ENCODE measurements at places on chromosomes 12 and 14.
A peak's percentile ranks its signal among the peaks of the same experiment; 100 is the strongest.

GRCh38 chr14:71206123-71206522, 298.9 kb downstream of the PCNX1 start:
- no peak for DNase-seq

DNA sequence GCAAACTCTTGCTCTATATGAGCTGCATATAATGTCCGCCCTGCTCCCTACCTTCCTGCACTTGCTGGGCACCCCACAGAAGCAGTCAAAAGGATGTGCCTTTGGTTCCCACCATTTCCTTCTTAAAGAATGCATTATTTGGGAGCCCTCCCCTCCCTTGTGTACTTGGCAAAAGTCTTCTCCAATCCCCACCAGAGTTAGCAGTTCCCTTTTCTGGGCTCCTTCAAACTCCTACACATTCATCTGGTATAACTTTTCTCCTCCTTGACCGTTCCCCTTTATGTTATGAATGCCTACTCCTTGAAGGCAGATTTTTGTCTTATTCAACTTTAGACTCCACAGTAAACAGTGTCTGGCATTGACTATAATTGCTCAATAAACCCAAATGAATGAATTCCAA, 27.8 kb downstream of the AREL1 start:
- DNase-seq = no peak

GRCh38 chr12:118714500-118714899, 266.8 kb upstream of the SRRM4 start:
- DNase-seq = no peak

DNA sequence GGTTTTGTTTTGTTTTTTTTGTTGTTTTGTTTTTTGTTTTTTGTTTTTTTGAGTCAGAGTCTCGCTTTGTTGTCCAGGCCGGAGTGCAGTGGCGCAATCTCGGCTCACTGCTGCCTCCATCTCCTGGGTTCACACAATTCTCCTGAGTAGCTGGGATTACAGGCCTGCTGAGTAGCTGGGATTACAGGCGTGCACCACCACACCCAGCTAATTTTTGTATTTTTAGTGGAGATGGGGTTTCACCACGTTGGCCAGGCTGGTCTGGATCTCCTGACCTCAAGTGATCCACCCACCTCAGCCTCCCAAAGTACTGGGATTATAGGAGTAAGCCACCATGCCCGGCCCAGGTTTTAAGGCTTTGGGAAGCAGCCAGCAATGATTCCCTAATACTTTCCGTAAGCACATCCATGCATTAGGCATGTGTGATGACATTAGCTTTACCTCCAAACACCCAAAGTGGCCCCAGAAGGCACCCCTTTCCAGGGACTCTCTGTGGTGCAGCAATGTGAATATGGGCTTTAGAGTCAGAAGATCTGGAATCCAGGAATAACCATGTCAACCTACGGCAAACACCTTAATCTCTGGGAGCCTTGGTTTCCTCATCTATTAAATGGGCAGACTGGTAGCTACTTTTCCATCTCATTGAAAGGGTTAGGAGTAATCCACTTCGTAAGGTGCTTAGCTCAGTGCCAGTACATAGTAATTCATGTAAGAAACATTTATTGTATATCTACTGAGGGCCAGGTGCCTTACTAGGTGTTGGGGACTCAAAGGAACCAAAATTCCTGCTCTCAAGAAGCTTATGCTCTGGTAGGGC, 152.9 kb downstream of the ZFP36L1 start:
- DNase-seq = no peak

GRCh38 chr12:124720681-124721500, 142.8 kb downstream of the SCARB1 start:
- DNase-seq = peak; percentile 46

DNA sequence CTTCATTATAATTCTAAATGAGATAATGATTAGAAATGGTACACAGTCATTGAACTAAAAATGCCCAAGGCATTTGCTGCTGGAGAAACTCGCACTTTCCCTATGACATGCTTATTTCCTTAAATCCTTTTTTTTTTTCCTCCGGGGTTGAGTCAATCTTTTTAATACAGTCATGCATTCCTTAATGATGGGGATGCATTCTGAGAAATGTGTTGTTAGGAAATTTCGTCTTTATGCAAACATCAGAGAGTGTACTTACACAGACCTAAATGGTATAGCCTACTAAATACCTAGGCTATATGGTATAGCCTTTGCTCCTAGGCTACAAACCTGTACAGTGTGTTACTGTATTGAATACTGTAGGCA, 29.8 kb upstream of the DACT1 start:
- peak; percentile 61 for DNase-seq

DNA sequence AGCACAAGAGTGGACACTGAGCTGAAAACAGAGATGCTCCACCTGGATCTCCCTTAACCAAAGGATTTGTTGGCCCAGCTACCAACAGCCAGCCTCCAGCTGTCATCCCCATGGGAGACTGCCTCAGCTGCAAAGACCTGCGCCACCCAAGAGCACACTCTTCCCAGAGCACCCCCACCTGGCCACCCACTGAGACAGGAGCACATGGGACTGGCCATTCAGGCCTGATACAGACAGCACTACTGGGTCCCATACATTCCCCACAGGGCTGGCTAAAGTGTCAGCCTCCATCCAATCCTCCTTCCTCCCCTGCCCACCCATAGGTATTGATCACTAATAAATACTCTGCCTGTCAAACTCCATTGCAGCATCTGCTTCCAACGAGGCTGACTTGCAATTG, 241.5 kb downstream of the BCL11B start:
- DNase-seq = no peak

DNA sequence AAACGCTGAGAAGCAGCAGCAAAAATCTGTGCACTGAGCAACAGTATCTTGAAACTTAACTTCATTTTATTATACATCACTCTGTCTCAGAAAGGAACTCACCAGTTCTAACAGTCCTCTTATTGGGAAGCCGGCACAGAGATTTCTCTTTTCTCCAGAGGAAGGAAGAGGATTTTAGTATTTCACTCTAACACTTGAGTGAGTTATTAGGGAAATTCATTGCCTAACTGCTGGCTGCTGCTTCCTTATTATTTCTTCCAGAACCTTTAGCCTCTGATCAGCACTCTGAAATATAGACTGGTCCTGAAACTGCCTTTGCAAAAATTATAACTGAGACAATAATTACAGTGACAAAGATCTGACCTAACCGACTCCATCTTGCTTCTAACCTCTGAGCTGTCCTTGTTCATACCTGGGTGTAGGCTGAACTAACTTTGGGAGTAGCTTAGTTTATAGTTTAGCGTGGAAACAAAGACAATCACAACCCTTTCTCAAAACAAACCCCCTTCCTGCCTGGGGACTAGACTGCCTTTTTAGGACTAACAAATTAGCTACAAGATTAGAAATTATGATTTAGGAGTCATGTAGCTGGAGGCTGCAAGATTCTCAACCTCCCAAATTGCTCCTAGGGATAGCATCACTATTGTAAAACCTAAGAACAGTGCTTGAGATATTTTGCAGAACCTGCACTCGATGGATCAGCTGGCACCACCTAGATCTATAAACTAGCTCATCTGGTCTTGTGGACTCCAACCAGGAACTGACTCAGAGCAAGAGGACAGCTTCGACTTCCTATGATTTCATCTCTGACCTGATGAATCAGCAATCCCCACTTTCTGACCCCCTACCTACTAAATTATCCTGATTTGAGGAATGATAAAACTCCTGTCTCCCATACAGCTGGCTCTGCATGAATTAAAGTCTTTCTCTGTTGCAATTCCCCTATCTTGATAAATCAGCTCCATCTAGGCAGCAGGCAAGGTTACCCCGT, 117.5 kb downstream of the DYRK2 start:
- DNase-seq = peak; percentile 79

GRCh38 chr12:3604748-3605586, 114.0 kb downstream of the PRMT8 start:
- no peak for DNase-seq

DNA sequence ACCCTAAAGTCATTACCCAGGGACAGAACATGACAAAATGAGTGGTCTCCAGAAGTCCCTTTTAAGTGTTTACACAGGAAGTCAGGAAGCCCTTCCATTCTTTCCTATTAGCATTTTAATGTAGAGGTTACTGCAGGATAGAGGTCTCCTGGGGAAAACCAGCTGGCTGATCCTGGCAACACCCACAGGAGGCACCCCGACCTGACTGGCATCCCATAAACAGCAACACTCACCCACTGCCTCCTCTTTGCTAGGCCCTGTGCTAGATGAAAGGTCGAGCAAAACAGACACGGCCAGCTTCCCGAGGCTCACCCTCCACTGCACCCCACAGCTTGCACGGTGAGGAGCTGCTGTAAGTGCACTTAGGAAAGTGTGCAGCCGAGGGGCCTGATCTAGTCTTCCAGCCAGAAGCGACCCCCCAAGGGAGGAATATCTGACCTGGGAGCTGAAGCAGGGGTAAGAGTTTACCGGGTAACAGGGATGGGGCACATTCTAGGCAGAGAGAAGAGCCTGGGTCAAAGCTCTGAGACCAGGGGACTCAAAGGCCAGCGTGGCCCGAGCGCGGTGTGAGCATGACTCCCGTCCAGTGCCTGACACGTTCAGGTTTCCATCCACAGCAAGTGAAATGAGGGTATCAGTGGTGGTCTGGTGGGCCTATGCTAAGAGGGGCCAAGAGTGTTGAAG, 9.0 kb downstream of the DAZAP2 start:
- no peak for DNase-seq

DNA sequence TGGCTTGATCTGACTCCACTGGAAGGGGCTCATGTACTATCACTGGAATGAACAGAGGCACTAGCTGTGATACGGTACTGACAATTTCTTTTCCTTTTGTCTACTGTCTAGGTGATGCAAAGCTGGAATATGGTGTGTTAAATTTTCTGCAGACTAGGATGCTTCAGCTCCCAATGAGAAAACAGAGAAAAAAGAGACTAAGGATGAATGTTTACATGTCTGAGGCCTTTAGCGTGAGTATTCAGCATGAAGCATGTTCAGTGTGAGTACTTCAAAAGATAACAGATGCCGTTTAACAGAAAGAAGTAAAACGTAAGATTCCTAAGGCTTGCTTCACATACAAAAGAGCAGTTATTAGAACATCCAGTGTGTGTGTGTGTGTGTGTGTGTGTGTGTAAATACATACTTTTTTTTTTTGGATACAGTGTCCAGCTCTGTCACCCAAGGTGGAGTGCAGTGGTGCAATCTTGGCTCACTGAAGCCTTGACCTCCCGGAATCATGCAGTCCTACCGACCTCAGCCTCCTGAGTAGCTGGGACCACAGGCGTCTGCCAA, 92.3 kb upstream of the FERMT2 start:
- no peak for DNase-seq
